ENCODE measurements at places on chromosomes 1 and 21. TPM values are rescaled to one million over a fixed set of nuclear protein-coding genes. Genes with fewer than 3 reads are reported as not detected.

Gene SPATA21
- polyA plus RNA-seq = 0.44 TPM

Gene ANXA9
- 0.07 TPM for polyA plus RNA-seq

DNA sequence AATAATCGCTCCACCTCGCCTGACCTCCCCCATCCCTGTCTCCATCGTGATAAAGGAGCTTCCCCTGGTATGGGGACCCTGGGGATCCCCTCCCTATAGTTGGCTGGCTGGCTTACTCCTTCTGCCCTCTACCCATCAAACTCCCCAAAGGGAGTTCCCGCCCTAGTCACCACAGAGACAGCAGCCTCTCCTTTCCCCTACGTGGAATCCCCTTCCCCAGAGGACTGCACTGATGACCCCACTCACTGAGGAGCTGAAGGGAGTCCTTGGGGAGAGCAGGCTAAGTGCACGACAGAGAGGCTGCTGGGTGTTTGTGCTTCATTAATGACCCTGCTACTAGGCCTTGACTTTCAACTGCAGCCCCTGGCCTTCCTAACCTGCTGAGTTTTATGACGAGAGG is 1.9 kb downstream of the CADM3 start:
- no peak for DNase-seq

Gene TTLL7
- polyA plus RNA-seq = 4.2 TPM

Gene RBM34
- 144 TPM for polyA plus RNA-seq

DNA sequence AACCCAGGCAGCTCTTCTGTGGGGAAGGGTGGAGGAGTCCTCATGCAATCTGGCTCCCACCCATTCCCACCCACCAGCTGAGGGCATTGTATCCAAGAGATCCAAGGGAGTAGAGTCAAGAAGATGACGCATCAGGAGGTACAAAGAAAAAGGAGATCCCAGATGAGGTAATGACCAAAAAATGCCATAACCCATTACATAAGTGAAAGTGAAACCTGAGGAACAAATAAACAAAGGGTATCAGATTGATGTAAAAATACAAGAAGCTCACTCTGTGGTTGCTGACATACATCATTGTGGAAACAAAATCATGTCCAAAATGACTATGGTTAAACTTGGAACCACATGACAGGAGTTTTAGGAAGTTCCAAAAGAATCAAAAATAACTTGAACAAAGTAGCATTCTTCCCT is 42.5 kb downstream of the CCN1 start:
- DNase-seq = no peak

DNA sequence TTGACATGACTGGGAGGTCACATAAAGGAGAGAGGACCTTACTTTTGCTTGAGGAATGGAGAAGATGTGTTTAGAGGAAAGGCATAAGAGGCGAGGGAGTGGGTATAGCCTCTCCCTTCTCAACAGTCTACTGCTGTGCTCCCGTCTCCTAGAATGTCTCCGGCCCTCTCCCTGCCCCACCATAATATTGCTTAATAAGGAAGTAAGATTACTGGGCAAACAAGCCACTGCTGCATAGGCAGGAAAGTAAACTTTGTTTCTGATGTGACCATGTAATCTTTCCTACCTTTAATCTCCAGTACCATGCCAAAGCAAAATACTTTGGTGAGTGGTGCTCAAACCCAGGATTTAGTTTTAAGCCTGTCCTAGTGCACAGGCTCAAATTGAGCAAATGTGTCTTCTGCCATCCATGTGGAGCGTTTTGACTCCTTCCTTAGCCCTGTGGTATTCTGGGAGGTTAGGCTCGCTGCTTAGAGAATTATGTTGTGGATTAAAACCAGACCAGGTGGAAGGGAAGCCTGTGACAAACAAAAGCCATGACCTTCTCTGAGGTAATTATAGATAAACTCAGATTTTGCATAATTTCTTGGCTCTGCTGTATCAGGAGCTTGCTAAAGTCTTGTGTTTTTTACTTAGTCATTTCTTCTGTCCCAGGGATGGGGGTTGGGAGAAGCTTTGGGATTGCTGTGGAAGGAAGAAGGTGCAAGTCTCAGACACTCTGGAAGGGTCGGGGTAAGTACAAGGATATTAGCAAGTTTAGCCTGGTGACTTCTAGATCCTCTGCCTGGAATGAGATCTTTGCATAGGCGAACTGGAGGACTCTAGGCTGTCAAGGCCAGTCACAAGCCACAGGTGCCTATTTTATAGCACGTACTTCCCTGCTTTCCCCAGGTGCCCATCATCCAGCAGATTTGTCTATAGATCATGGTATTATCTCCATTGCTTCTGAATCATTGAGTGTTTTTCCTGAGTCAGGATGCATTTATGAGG is 34.5 kb upstream of the DIPK1A start:
- no peak for DNase-seq

GRCh38 chr1:171803045-171803444 is 21.6 kb downstream of the METTL13 start:
- no peak for DNase-seq

Gene C1orf210
- polyA plus RNA-seq = 0.12 TPM

- DNase-seq = no peak
Observed at GRCh38 chr1:207076181-207076955, 12.3 kb upstream of the C4BPB start.

DNA sequence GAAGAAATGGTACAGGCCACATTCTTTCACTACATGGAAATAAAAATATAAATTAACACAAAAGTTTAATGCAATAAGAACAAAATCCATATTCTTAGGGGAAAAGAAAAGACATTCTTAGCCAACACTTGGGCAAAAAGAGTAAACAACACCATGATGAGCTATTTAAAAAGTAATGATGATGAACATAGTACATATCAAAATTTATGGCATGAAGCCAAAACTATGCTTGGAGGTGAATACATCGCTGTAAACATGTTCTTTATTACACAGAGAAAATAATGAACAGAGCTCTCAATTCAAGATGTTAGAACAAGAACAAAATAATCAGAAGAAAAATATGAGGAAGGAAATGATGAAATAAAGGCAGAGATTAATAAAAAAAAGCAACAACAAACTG is 158.2 kb downstream of the ZSCAN20 start:
- no peak for DNase-seq

Gene FTCD
- 0.09 TPM for polyA plus RNA-seq

- peak; percentile 95 for DNase-seq
Observed at GRCh38 chr1:28668191-28668955, at the start of gene GMEB1. Gene GMEB1, plus strand, starts transcription at chr1:28668784. Its CDS starts 14,829 bp downstream, at chr1:28683613.

GRCh38 chr1:169886931-169887330 is 6.8 kb downstream of the SCYL3 start:
- DNase-seq = no peak

Gene ADCY10
- 0.10 TPM for polyA plus RNA-seq

DNA sequence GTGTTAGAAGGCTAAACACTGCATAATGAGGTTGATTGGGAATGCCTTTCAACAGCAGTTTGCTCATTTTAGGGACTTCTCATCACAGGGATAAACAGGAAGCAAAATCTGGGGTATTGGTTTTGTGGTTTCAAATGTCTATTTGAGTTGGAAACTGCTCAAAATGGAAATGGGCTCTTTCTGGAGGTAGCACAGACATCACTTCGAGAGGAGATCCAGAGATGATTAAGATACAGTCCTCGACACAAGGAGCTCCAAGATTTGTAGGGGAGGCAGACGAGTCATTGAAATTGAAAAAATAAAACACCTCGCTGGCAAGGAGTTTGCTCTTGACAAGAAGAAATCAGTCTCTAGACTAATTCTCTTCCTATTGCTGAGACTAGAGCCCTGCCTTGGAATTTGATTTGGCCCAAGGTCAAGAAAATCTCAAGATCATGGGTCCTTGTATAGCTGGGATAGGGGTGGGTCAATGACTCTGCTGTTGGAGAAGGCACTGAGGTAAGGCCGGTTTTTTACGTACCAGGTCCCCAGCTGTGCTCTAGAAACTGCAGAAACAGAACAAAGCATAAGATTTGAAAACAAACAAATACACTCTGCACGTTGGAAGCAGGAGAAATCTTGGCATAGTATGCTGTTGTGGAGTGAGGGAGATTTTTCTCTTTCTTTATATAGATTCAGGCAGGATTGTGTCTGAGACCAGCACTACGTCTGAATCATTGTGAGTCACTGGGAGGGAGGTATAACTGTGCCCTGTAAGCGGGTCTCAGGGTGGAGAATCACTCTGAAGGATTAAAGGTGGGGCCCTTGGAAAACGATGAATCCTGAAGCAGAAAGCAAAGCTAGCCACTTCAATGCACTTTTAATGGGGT is 17.7 kb upstream of the KLHDC8A start:
- no peak for DNase-seq

Gene AGMAT
- polyA plus RNA-seq = 2.6 TPM

GRCh38 chr1:116826818-116827606 is 72.8 kb downstream of the CD2 start:
- no peak for DNase-seq

GRCh38 chr1:200558866-200559459 is 61.6 kb downstream of the KIF14 start:
- DNase-seq = no peak

DNA sequence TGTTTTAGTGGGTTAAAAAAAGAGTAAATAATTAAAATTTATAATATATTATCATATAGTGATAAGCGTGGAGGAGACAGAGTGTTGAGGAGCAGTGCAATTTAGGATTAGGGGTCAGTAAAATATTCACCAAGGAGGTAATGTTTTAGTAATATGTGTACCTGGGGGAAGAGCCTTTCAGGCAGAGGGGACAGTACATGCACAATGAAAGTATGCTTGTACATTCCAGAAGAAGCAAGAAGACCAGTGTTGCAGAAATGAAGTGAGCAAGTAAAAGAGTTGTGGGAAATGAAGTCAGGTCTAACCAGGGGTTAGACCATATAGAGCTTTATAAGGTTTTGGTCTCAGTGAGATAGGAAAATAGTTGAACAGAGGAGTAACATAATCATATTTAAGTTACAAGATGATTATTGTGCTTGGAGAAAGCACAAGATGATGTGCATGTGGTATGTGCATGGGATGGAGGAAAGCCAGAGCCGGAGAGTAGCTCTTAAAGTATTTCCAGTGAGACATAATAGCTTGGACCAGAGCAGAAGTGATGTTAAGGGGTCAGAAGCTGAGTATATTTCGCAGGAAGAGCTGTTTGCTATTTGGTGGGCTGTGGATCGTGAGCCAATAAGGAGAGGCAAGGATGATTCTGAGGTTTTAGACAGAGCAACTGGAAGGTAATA is 44.8 kb downstream of the SNX7 start:
- no peak for DNase-seq

GRCh38 chr1:44707112-44707881 is 23.7 kb downstream of the RNU5D-1 start:
- DNase-seq = no peak

- DNase-seq = no peak
Observed at GRCh38 chr21:36265431-36265830, 54.6 kb upstream of the MORC3 start.

- no peak for DNase-seq
Observed at GRCh38 chr1:36588972-36589371, 106.3 kb upstream of the CSF3R start.

GRCh38 chr1:89833183-89834082 is 12.6 kb downstream of the LRRC8D start:
- DNase-seq = no peak

Gene POLR3C
- 9.9 TPM for polyA plus RNA-seq

DNA sequence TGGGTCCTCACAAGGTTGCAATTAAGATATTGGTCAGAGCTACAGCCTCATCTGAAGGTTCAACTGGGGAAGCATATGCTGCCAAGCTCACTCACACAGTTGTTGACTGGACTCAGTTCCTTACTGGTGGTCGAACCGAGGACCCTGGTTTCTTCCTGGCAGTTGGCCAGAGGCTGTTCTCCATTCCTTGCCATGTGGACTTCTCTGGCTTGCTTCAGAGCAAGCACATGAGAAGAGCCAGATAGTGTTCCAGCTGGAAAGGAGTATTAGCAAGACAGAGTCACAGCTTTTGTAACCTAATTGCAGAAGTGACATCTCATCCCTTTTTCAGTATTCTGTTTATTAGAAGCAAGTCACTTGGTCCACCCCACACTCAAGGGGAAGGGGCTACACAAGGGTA is 23.6 kb downstream of the POU2F1 start:
- DNase-seq = no peak

Gene FLG
- polyA plus RNA-seq = not detected

- no peak for DNase-seq
Observed at GRCh38 chr1:51210055-51210454, 26.0 kb upstream of the RNF11 start.

Gene SLAMF6
- polyA plus RNA-seq = 0.18 TPM

DNA sequence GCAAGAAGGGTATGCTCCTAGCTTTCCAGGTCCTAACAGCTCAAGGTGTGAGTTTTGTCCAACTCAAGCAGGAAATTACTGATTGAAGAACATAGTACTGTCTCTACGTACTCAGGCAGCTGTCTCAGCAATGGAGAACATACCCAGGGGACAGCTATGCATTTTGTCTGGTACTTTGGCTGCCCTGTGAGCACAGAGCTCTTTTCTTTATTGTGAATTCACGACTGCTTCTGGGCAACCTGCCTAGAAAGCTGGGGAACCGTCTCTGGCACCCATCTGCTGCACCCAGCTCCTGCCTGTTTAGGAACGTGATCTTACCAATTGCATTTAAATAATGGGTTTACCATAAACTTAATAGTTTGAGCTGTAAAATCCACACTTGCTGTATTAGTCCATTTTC is 258.1 kb downstream of the HHAT start:
- DNase-seq = no peak

GRCh38 chr1:28642056-28642846 is 616 bp downstream of the TAF12 start:
- DNase-seq = no peak

GRCh38 chr1:179876300-179876715 is 1.3 kb downstream of the TOR1AIP2 start:
- no peak for DNase-seq

GRCh38 chr1:39378377-39378776 is 113.1 kb upstream of the BMP8A start:
- no peak for DNase-seq

DNA sequence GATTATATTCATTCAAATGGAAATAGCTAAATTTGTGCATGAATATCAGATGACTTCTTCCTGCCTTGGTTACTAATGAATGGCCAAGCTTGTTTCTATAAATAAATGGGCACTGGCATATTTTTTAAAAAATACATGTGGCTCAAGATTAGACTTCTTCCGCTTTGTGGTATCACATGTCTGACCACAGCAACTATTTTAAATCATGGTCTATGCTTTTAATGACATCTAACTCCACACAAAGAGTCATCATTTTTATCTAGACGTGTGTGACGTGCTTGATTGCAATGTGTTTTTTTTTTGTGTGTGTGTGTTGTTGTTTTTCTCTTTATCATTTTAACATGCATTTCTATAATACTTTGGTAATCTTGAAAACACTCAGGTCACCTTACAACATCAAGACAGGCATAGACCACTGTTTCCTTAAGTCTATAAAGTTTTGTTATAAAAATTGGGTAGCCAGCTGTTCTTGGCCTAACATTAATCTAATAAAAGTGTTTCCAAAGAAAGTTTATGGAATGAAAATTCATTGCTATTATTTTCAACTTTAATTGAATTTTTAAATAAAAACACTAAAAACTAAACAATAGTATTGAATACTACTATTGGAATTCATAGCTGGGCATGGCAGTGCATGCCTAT is 29.5 kb downstream of the RGS1 start:
- DNase-seq = no peak

Gene KLHDC8A
- polyA plus RNA-seq = 0.03 TPM

Gene ASPM
- polyA plus RNA-seq = 0.14 TPM

- DNase-seq = no peak
Observed at GRCh38 chr1:17696417-17697301, 58.5 kb upstream of the ACTL8 start.

Data from psoas muscle (tissue), 8 donors.